ENCODE measurements at places on chromosomes 3 and 15. TPM values are rescaled to one million over a fixed set of nuclear protein-coding genes. Genes with fewer than 3 reads are reported as not detected.

DNA sequence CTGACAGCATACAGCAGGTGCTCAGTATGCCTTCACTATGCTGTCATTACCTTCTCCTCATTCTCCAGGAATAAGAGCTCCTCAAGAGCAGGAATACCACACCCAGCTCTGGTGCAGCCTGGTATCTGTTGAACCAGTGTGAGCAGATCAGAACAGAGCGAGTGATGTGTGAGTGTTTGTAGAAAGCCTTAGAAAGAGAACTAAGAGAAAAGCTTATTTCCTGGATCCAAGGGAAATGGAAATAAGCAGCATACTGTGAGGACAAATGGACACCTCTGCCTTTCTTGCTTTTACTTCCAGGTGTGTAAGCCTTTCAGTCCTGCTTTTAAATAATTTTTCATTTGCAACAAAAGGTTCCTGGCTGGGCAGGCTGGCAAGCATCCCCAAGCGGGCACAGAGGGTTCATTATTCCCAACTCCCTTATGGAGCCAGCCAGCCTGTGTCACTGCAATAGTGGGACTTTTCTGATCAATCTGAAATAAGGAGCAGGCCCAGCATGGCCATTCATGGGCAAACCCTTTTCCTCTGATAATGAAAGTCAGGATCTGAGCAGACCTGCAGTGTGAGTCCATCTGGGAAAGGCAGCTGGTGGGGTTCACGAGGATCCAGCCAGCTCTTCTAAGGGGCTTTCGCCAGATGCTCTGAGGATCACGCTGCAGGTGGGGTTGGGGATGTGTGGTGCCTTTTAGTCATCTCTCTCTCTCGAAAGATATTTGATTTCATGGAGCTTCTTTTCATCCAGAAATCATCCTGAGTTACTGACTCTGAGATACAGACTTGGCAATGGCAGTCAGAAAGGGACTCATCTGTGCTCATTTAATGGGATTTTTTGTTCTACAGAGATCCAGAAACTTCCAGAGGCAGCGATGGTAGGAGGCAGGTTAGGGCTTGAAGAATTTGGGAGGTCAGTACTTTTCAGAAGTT is 594.9 kb upstream of the CFAP20DC start:
- DNase-seq: no peak

GRCh38 chr15:48493763-48494225 is 151.7 kb downstream of the FBN1 start:
- no peak for DNase-seq

The C2CD4B gene
- total RNA-seq: 1.8 TPM

The TEX55 gene
- total RNA-seq: not detected

The ARNT2 gene
- total RNA-seq: 6.1 TPM

DNA sequence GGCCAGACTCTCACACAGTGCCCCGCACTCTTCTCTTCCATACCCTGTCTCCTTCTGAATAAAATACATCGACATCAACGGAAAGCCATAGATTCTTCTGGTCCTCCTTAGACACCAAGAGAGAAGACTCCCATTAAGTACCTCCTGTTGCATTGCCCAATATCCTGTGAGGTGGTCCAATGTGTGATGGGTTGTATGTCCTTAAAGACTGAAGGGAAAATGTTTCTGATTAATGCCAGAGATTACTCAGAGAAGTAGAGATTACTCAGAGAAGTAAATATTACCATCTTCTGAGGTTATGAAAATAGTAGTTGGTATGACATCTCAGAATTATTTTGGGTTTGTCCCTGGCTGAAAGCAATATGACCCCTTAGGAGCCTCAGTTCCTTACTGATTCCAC is 60.8 kb upstream of the GALNT15 start:
- no peak for DNase-seq

DNA sequence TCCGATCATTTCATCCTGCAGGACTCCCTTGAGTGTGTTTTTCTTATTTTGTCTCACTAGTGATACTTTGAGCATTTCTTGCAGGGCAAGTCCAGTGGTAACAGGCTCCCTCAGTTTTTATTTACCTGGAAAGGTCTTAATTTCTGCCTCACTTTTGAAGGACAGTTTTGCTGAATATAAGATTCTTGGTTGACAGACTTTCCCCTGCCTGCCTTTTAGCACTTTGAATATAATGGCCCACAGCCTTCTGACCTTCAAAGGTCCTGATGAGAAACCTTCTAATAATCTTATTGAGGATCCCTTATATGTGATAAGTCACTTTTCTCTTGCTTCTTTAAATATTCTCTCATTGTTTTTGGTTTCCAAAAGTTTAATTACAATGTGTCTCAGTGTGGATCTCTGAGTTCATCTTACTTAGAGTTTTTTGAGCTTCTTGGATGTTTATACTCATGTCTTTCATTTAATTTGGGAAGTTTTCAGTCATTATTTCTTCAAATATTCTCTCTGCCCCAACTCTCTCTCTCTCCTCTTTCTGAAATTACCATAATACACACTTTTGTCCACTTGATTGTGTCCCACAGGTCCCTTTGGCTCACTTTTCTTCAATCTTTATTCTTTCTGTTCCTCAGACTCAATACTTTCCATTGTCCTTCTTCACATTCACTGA is 36.3 kb upstream of the ARIH1 start:
- no peak for DNase-seq
